ENCODE measurements at places on chromosomes 4 and X.

GRCh38 chrX:31061091-31061490 is 10.8 kb downstream of the FTHL17 start:
- DNase-seq: no peak

DNA sequence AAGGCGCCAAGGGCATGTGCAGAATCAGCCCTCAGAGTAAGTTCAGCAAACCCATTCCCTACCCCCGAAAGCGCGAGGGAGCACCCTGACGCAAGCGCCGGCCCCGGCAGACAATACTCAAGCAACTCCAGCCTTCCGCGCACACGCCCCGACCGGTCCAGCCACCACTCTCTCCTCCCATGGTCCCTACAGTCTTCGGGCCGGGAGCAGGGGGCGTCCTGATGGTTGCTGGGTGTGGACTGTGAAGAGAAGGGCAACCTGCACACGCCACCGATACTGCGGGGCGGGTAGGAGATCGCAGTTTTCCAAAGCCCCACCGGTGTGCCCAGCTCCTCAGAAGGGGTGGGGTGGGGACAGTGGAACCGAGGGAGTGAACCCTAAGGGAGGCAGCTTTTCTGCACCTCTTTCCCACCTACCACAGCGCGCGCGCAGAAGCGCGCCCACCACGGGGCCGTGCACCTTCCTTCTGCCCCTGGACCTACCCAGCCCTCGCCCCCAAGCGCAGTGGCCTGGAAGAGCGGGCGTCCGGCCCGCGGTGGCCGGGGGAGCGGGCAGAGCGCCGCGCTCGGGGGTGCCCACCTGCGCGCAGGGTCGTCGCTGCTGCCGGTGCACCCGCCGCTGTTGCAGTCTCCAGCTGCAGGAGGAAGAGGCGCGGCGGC is 650.2 kb upstream of the DIPK2B start:
- peak; percentile 58 for DNase-seq

DNA sequence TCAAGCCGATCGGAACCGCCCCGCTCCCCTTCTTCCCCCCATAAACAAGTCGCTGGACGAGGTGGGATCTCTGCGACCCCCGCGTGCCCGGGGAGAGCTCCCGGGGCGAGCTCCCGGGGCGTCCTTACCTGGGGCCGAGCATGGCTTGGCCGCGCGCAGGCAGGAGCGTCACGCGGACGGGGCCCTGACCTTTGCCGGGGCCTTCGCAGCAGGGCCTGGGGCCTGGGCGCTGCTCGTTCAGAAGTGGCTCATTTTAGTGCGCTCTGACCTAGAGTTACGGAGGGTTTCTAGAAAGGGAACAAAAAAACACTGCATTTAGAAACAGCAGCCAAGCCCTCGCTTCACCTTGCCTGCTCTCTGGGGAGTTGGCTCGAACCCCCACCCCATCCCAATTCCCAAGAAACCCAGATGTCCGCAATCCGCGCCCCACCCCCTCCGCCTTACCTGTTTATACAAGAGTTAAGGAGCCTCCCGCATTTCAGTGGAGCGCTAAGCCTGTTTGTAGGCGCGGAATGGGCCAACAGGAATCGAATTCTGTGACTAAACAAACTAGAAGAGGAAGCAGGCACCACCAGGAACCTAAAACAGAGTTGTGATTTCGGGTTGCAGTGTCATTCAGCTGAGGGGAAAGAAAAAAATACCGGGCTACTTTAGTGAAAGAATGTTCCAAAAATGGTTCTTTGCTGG is 814 bp upstream of the RBM47 start:
- no peak for DNase-seq

DNA sequence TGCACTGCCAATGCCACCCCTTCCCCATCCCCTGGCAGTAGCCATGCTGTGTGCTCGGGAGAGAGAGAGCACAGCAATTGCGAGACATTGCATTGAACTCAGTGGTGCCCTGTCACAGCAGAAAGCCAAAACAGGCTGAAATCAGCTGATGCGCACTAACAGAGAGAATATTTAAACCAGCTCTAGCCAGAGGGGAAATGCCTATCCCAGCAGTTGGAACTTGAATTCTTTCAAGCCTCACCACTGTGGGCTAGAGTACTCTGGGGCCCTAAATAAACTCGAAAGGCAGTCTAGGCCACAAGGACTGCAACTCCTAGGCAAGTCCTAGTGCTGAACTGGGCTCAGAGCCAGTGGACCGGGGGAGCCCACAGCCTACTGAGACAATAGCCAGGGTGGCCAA is 17.7 kb upstream of the RP2 start:
- no peak for DNase-seq

GRCh38 chrX:130267956-130268448 is 697 bp downstream of the ZNF280C start:
- DNase-seq: no peak

DNA sequence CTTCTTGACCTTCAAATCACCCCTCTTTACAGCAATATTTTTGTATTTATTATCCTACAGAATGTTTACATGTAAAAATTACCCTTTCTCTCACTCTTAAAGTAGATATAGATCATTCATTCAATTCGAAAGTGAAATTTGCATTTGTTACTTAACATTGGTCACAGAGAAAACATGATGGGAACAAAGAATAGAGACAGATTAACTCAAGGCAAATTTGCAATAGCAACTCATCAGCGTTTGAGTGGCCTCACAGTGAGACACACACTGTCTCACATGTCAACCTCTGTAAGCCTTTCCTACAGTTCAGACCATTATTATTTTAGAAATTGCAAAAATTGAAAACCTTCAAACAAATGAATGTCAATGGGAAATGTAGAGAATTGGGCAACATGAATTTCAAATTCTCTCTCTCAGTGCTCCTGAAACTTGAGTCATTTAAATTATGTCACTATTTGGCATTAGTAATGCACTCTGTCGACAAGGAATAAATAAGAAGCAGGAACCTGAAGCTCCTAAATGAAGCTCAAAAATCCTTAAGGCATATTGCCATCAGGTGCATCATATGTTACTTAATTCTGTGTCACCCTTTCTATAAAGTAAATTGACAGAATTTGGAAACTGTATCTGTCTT is 148.3 kb upstream of the ANXA10 start:
- no peak for DNase-seq

DNA sequence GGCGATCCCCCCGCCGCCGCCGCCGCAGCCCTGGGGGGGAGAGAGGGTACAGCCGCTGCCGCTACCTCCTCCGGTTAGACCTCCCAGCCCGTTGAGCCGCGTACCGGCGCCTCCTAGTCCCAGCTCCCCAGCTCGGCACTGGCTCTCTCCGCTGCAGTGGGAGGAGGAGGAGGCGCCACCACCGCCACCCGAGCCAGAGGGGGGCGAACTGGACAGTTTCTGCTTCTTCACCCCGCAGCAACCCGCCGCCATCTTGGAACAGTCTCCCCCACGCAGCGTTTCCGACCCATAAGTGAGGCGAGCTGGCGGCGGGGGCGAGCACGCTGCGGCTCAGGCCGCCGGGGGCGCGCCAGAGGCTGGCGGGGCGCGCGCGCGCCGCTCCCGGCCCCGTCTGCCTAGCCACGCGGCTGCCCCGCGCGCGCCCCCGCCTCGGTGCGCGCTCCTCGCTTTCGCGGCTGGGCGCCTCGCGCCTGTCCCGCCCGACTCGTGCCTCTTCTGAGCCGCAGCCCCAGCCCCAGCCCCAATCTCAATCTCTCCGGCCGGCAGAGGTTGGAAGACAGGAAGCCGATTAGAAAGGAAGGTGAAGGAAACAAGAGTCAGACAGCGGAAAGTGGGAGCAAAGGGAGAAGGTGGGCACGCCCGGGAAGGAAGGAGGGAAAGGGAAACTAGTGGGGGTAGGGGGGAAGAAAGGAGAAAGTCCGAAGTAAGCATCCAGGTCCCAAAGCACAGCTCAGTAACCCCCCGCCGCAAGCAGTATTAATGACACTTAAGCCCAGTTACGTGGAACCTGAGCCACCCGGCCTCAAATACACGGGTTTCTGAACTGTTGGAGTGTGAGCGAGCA is at the start of gene AMMECR1:
AMMECR1 (minus strand) TSS at position 266 of the 844 bp plus-strand sequence; CDS start at position 252, 14 bp downstream.
- DNase-seq: peak; percentile 92

DNA sequence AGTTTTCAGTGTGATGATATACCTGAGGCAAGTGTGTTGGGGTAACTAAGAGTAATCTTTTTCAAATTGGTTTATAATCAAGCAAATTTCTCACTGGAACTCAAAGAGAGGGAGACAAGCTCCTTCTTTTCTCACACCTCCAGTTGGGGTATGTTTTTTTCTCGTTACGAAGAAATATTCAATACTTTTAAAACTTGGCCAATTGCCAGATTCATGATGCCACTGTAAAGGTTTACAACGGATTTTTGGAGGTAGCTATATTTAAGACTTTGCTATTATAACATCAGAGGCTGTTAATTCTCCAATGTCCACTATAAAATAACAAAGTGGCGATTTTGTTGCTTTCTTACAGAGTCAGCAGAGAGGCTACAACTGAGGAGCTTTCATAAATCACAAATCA is 49.2 kb upstream of the ATP8A1 start:
- DNase-seq: no peak

DNA sequence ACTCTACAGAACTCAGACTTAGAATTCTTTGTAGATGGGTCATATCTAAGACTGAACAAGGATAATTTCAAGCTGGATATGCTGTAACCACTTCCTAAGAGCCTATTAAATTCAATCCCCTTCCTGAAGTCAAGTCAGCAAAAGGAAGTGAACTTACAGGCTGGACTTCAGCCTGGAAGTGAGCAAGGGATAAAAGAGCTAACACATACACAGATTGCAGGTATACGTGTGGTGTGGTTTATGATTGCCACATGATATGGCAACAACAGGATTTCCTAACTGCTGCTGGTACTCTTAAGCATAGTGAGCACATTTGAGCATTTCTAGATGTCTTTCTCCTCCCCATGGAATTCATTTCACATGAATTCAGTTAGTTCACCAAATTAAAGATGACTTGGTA is 38.2 kb upstream of the UXT start:
- no peak for DNase-seq

GRCh38 chr4:139916041-139916440 is 237.9 kb downstream of the MAML3 start:
- DNase-seq: no peak

- no peak for DNase-seq
Observed at GRCh38 chrX:56792270-56793111, 63.4 kb downstream of the NBDY start.

GRCh38 chr4:46994007-46994405 is 625 bp upstream of the GABRA4 start:
- peak; percentile 36 for DNase-seq

- no peak for DNase-seq
Observed at GRCh38 chr4:85722807-85723206, 247.9 kb downstream of the ARHGAP24 start.

DNA sequence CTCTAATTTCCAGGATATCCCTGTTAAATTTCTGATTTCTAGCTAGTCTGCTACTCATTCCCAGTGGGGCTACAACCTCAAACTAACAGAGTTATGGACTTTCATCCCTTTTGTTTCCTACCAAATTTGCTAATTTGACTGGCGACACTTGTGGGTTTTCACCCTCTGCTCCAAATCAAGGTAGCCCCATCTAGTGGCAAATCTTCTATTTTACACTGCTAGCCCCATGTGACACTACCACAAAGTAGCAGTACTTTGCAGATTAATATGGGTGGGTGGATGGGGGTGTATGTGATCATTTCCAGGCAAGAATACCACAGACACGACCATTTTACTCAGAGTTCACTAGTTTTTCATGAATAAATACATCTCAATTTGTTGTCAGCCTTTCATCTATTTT is 150.3 kb downstream of the MSL3 start:
- DNase-seq: peak; percentile 38

- DNase-seq: no peak
Observed at GRCh38 chrX:152537373-152537772, 86.3 kb upstream of the GABRA3 start.

GRCh38 chr4:37324546-37324945 is 80.0 kb downstream of the NWD2 start:
- DNase-seq: no peak

- no peak for DNase-seq
Observed at GRCh38 chr4:108371282-108371681, 202.6 kb upstream of the LEF1 start.

DNA sequence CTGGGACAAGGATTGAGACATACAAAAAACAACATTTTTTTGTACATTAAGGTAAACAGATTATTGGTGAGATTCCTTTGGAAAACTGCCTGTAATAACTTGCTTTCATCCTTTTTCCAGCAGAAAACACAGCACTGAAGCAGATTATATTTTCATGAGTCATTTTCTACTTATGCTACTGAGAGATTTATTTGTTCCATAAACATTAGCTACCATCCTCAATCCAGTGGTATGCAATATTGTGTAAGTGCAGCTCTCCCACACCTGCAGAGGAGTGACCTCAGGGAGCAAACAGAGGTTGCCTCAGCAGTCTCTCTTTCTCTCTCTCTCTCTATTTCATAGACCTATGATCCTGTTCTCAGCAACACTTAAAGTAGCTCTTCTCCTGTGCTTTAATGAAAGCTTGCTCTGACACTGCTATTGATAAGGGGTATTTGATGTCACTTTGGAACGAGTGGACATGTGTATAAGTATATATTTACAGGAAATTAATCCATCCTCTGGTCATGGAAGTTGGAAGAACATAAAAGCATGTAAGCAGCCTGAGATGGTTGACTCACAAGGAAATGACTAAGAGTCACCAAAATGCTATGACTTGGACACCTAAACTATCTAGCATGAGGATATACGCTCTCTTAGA is 163.7 kb upstream of the SPANXC start:
- no peak for DNase-seq

DNA sequence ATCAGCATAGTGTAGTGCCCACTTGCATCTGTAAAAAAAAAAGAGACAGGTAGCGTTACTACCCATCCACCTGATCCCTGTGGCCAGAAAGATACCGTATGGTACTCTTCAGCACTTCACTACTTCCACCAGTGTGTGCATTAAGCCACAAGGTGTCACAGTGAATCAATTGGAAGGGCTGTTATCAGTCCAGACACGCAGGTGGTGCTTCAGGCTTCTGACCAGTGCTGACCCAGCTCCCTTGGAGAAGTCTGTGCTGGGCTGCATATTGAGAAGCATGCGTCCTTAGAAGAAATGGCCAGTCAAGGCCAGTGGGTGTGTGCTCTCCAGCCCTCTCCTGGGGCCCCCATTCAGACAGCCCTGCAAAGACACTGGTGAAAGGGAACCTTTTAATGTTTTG is 10.6 kb downstream of the LDB2 start:
- DNase-seq: no peak

DNA sequence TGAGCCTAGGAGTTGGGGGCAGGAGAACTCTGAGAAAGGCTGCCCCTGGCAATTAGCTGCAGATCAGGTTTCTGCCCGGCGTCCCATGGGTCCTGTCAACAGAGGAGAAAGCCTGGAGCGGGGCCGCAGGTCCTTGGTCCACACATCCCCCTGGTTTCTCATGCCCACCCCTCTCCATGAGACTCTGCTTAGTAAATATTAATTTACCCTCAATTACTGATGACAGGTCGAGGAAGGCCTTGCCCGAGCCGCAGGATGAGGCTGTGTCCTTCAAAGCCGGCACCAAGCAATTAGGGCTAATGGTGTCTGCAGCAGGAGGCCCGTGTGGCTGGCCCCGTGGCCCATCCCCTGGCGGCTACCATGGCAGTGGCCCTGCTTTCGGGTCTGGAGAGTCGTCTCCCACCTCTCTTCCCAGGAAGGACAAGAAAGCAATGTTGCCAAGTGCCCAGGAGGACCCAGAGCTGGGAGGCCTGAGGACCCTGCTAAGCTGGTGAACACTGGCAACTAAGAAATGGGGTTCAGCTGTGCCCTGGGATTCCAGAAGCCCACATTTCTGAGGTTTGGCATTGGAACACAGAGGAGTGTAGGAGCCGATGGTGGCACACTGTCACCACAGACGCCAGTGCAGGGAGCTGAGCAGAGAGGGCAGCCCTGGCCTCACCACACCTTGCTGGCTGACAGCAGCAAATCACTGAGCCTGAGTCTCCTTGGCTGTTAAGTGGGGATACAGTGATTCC is 114.6 kb downstream of the CPZ start:
- DNase-seq: no peak
